ENCODE measurements at places on chromosomes 7 and 10.

DNA sequence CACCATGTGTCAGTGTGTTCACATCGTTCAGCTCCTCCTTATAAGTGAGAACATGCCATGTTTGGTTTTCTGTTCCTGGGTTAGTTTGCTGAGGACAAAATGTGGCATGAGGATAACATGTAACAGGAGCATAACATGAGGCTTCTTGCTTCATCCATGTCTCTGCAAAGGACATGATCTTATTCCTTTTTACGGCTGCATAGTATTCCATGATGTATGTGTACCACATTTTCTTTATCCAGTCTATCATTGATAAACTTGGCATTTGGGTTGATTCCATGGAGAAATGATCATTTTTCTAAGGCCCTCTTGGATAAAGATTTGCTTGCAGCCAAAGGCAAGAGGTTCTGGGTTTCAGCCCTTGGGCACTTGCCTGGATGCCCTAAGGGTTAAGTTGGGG is 128.5 kb upstream of the ZEB1 start:
- DNase-seq, result no peak

GRCh38 chr7:129797214-129797789 is 155.5 kb downstream of the UBE2H start:
- no peak for DNase-seq

- no peak for DNase-seq
Measured at GRCh38 chr7:157041514-157042277, 31.2 kb upstream of the MNX1 start.

DNA sequence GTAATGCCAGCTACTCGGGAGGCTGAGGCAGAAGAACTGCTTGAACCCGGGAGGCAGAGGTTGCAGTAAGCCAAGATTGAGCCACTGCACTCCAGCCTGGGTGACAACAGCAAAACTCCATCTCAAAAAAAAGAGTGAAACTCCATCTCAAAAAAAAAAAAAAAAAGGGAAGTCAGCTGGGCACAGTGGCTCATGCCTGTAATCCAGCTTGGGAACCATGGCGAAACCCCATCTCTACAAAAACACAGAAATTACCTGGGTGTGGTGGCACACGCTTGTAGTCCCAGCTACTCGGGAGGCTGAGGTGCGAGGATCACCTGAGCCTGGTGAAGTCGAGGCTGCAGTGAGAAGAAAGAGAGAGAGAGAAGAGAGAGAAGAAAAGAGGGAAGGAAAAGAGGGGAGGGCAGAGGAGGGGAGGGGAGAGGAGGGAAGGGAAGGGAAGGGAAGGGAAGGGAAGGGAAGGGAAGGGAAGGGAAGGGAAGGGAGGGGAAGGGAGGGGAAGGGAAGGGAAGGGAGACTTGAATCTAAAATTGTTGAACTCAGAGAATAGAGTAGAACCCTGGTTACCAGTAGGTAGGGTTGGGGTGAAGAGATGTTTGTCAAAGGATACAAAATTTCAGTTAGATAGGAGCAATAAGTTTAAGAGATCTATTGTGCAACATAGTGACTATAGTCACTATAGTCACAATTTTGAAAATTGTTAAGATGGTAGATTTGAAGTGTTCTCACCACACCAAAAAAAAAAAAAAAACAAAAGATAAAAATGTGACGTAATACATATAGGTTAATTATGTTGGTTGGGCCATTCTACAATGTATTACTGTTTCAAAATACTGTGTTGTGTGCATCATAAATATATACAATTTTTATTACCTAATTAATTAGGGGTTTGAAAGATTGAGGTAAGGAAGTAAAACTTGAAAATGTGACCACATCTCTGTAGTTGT is 2.5 kb downstream of the SLC16A9 start:
- DNase-seq, result no peak

- DNase-seq, result no peak
Measured at GRCh38 chr7:2289621-2290020, 24.6 kb downstream of the SNX8 start.

DNA sequence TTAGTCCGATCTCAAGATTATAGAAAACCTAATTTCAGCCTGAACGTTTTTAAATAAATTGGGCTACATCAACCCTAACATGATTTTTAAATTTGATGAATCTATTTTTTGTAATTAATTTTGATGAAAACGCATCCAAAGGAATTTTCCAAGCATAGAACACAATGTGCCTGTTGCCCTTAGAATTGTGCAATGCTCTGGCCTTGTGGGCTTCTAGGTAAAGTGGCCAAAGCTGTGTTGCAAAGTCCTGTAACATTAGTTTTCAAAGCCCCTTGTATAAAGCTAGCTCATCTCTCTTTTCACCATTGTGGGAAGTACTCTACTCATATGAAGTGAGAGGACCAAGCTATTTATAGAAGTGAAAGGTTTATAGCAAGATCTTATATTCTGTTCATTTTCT is 138.4 kb upstream of the PRPS1L1 start:
- no peak for DNase-seq

DNA sequence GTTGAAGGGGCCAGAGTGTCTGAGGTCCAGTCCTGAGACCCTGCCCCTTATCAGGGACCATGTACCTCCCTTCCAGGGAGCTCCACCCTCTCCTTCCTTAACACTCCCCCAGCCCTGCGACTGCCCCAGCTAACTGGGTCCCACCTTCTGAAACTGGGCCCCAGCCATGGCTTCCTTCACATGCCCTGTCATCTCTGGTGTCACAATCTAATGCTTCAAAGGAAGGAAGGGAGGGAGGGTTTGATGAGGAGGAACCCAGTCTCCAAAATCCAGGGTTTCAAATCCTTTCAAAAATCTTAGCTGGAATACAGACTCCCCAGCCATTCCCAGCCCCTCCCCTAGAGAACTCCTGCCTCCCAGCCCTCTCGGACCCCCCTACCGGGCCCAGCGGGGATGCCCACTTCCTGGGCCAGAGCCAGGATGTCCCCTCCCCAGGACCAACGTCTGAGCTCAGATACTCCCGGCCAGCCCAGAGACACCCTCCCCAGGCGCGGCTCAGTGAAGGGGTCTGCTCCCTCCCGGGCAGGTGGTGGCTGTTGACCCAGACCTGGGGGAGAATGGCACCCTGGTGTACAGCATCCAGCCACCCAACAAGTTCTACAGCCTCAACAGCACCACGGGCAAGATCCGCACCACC is 18.0 kb downstream of the C10orf105 start:
- no peak for DNase-seq

GRCh38 chr7:121019018-121019417 is 30.5 kb downstream of the CPED1 start:
- DNase-seq, result no peak

GRCh38 chr7:29190349-29191045 is 4.1 kb upstream of the CHN2 start:
- no peak for DNase-seq

DNA sequence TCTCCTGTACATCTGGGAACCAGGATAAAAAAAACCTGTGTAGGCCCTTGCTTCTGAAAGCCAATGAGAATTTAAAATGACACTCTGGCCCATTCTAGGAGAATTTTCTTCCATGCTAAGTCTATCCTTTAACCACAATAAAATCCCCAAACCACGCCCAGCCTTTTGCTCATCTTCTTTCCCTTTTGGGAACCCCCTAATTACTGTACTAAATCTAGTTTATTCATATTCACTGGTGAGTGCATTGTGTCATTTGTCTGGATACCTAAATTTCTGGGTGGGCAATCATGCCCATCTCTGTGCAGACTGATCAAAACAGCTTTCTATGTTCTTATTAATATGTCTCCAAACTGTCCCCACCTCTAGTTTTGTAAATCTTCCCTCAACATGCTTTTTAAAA is 11.7 kb upstream of the CDK14 start:
- DNase-seq, result no peak

DNA sequence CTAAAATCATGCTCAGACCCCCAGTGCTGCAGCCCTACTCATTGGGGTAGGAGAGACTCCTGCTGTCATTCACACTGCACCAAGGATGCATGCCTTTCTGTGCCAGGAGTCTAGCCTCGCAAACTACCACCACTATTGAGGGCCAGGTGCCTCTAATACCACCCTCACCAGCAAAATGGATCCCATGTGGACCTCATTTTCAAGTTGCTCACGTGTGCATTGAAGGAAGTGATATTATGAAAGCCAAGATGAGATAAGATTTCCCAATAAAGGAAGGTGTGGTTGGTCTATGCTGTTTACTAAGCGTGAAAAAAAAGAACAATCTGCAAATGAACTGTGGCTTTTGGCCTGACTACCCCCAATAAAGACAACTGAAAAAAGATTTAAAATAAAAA is 7.2 kb upstream of the LAMTOR4 start:
- no peak for DNase-seq

DNA sequence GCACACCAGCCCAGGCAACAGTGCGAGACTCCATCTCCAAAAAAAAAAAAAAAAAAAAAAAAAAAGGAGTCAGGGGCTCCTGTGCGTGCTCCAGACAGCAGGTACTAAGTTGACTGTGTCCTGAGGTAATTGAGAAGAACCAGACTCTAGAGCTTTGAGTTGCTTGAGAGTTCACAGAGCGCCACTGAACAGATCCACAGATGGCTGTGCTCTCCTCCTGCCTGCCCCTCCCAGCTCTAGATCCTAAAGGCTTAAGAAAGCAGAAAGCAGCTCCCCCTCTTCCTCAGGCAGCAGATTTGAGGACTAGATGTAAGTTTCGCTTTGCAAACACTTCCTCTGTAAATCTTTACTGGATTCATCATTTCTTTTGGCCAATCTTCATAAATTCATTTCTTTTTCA is 38.7 kb downstream of the SHH start:
- no peak for DNase-seq

- no peak for DNase-seq
Measured at GRCh38 chr7:47093320-47094234, 488.3 kb downstream of the TNS3 start.

DNA sequence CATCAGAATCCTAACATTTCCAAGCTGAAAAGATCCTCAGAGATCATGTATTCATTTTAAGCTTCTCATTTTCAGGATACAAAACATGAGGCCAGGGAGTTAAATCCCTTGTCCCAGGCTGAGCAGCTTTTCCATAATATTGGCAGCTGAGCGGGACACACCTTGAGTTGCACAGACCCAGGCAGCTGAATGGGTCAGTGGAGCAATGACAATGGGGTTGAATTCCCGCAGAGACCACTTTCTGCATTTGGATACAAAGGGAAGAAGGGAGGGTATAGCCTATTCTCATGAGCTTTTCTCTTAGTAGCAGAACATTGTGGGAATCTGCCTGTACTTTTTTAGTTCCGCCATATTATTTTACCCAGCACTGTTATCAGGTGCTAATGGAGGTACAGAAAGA is 49.5 kb downstream of the PRR15 start:
- no peak for DNase-seq

GRCh38 chr7:45897042-45897690 is 8.9 kb downstream of the IGFBP1 start:
- DNase-seq, result no peak

DNA sequence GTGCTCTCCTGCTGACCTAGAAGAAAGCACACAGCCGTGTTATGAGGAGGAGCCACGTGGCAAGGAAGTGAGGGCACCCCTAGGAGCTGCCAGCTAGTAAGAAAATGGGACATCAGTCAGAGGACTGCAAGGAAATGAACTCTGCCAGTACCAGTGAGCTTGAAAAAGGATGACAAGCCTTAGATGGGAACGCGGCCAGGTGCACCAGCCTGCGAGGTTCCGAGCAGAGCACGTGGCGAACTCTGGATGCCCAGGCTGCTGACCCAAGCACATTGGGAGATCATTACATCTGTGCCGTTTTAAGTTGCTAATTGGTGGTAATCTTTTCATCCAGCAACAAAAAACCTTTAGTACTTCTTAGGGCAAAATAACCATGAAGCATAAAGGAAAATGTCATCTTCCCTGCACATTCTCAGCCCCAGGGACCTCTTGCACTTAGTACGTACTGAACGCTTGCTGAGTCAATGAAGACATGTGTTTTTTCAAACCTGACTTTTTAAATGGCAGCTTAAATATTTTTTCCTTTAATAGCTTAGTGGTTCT is 69.4 kb downstream of the AMZ1 start:
- DNase-seq, result no peak

GRCh38 chr7:151897951-151898686 is 21.2 kb upstream of the PRKAG2 start:
- DNase-seq, result no peak

DNA sequence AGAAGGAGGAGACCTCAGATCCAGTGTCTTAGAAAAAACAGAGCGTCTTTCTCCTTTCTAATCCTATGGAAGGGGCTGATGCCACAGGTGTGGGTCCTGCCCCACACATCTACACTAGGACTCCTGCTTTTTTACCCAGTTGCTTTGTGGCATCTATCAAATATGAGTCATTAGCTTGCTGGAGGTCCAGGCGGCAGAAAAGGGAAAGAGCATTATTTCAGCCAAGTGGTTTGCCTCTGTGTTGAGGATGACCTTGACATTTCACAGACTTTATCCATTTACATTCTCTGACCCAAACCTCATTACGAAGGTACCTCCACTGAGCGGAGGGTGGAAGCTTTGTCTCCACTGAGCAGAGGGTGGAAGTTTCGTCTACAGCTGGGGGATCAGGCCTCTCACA is 308.4 kb upstream of the KLF6 start:
- DNase-seq, result no peak

DNA sequence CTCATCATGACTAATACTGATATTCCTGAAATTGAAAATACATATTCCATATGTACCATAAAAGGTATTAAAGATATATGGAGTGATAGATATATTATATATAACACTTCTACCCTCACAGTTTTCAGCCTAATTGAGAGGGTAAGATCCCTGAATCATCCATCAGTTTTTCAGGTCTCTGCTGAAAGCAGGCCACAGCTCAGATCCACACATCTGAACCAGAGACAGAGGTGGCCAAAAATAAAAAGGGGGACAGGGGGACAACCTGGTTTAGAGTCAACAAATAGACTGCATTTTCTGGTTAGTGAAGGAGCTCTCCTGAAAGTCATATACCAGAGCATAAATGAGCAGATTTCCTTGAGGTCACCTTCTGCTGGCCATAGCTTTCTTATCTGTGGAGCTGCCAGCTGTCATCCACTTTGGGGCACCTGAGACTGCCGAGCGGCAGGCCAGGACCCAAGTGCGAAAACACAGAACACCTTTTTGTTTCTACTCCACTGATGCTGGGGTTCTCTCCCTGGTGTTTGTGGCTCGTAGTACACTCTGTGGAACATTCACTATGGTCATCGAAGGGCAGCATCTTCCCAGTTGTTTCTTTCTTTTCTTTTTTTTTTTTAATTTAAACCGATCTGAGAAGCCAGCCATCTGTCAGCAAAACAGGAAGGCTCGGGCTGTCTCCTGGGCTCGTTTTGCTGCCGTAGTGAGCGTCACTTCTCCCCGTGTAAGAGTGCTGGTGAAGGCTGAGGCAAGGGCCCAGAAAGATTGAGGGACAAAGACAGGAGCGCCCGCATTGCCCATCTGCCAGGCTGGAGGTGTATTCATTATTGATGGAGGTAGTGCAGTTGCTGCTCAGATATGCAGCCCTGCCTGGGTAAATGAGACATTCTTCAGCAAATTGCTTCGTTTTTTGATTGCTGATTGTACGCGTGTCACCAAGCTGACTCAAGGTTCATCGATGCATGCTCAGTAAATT is 13.5 kb downstream of the IKZF1 start:
- DNase-seq, result no peak

Data from stimulated activated CD4-positive, alpha-beta T cell treated with anti-CD3 and anti-CD28 coated beads, Interleukin-15, amount 100 ng/mL, for 48 hours (primary cell).